ENCODE measurements at places on chromosomes 7 and 10. TPM values are rescaled to one million over a fixed set of nuclear protein-coding genes. Genes with fewer than 3 reads are reported as not detected.
A peak's percentile ranks its signal among the peaks of the same experiment; 100 is the strongest.

- no peak for DNase-seq
These were observed 28.9 kb upstream of the PCBD1 start for GRCh38 chr10:70917226-70917625.

- no peak for DNase-seq
These were observed 99.7 kb upstream of the PDCD4 start for GRCh38 chr10:110771991-110772390.

GRCh38 chr7:128407751-128408708 lies 1.8 kb downstream of the IMPDH1 start:
- peak; percentile 32 for DNase-seq

GRCh38 chr10:43821103-43821502 lies 172.4 kb upstream of the ZNF32 start:
- no peak for DNase-seq

GRCh38 chr10:3806603-3807002 lies 21.6 kb upstream of the KLF6 start:
- DNase-seq = no peak

GRCh38 chr10:44395396-44395795 lies 10.5 kb upstream of the CXCL12 start:
- DNase-seq = no peak

- no peak for DNase-seq
These were observed 47.0 kb upstream of the ELMO1 start for GRCh38 chr7:37495574-37496184.

Gene PPP1R9A
- 41.9 TPM for total RNA-seq

- no peak for DNase-seq
These were observed 183.3 kb downstream of the STK31 start for GRCh38 chr7:23893176-23893941.

- no peak for DNase-seq
These were observed 256.2 kb upstream of the ZNF32 start for GRCh38 chr10:43904844-43905243.

GRCh38 chr7:126685018-126685573 lies 567.6 kb downstream of the GRM8 start:
- DNase-seq = peak; percentile 56

Gene CCDC146
- total RNA-seq = 3.6 TPM

- DNase-seq = no peak
These were observed 115.7 kb downstream of the TPK1 start for GRCh38 chr7:144720149-144720548.

DNA sequence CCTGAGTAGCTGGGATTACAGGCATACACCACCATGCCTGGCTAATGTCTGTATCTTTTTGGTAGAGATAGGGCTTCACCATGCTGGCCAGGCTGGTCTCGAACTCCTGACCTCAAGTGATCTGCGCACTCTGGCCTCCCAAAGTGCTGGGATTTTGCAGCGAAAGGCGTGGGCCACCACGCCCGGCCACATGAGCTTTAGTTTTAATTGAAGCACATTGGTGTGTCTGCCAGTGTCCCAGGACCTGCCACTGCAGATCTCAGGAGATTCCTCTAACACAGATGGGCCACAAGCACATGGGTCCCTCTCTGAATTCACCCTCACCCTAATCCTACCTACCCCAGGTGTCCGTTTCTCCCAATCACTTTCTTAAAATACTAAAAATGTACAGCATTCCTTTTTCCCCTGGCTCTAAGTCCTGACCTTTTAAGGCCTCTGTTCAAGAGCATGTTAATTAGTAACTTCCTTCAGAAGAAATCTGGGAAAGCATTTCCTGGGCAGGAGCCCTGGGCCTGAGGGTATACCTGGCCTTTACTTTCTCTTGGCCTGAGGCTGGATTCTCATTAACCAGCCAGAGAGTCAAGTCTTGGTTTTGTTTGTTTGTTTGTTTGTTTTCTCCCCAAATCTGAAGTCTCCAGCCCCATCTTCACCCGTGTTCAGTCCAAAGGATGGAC lies 82.6 kb downstream of the PRPF18 start:
- DNase-seq = no peak

GRCh38 chr7:102258749-102259107 lies 27.9 kb upstream of the SH2B2 start:
- DNase-seq = no peak

- no peak for DNase-seq
These were observed 30.4 kb upstream of the ADD3 start for GRCh38 chr10:109977382-109977806.

Gene CHAT
- total RNA-seq = not detected

Gene HOXA10
- total RNA-seq = not detected

Gene DNAJC12
- 2.3 TPM for total RNA-seq

Gene MAT1A
- 0.91 TPM for total RNA-seq

Gene SLC39A12
- total RNA-seq = not detected

DNA sequence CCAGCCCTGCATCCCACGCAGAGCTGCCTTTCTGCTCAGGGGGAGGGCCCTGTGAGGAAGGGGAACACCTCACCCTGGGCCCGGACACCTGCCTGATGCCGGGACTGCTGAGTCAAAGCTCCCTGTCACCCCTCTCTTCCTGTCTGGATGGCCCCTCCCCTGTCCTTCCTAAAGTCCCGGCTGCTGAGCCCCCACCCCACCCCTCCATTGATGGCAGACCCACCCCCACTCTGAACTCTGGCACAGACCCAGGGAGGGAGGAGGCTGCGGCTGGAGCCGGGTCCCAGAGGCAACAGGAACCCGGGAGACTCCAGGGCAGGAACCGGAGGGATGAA lies 78.7 kb downstream of the ELFN1 start:
- DNase-seq = peak; percentile 24

Gene ACTL6B
- total RNA-seq = not detected

DNA sequence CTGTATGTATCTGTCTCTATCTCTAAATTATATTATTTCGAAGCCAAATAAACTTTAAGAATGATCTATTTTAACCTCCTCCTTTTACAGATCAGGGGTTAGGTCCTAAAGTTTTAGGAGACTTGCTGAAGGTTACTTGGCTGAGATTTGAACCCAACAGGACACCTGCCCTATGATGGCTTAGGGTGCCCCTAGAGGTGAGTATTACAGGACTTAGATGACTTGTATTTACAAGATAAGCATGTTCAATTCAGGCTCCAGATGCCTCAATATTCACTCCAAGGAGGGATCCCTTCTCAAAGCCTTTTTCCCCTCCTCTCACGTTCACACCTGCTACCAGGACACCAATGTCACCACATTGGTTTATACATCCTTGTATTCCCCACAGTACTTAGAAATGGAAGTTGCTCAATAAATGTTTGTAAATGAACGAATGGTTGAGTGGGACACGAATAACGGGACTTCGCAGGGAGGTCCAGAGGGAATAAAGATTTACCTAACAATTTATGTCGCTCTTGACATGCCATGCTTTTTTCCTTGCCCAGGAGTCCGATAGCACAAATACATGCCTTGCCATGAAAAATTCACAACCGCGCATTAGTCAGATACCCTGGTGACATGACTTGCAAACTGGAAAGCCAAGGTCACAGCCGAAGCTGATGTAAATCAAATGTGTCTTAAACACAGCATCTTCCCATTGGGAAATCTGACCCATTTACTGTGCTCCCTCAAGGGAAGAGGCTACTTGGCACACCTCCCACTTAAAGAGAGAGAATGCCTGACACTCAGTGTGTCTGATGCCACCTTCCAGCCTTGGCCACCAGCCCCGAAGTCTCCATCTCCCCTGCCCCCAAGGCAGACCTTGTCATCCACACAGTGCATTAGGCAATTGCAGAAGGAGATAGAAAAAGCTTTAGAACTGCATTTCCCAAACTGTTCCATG lies 872.2 kb upstream of the AUTS2 start:
- no peak for DNase-seq

DNA sequence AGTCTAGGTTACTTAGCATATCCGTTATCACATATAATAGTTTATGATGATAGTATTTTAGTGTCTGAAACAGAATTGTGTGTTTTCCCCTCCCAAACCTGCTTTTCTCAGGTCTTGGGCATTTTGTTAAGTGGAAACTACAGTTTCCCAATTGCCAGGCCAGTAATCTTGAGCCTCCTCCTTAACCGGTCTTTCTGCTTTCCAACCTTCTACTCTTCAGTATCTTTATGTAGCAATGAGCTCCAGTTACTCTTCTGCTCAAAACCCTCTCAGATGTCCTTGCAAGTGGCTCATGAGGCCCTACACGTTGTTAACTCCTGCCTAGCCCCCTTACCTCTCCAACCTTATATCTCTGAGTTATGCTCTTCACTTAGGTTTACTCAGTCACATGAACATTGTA lies 22.0 kb downstream of the WAC start:
- DNase-seq = no peak

DNA sequence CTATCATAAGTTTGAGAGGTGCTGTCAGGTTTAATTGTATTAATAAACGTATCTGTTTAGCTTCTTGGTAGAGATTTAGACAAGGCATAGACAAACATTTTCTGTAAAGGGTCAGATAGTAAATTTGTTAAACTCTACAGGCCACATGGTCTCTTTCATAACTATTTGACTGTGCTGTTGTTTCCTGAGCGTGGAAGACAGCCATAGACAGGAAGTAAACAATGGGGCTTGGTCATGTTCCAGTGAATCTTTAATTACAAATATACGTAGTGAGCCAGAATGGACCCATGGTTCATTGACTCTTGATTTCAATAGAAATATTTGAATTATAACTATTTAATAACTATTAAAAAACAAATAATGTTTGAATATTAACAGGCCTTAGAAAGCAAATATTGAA lies 451.1 kb downstream of the SH2D4B start:
- DNase-seq = no peak

GRCh38 chr7:76020031-76020714 lies 25.8 kb upstream of the TMEM120A start:
- DNase-seq = no peak

Gene PVRIG
- total RNA-seq = 1.5 TPM

- DNase-seq = no peak
These were observed 179.2 kb downstream of the ST7 start for GRCh38 chr7:117132321-117133120.

- DNase-seq = no peak
These were observed 105.1 kb downstream of the PIP4K2A start for GRCh38 chr10:22609251-22609650.

DNA sequence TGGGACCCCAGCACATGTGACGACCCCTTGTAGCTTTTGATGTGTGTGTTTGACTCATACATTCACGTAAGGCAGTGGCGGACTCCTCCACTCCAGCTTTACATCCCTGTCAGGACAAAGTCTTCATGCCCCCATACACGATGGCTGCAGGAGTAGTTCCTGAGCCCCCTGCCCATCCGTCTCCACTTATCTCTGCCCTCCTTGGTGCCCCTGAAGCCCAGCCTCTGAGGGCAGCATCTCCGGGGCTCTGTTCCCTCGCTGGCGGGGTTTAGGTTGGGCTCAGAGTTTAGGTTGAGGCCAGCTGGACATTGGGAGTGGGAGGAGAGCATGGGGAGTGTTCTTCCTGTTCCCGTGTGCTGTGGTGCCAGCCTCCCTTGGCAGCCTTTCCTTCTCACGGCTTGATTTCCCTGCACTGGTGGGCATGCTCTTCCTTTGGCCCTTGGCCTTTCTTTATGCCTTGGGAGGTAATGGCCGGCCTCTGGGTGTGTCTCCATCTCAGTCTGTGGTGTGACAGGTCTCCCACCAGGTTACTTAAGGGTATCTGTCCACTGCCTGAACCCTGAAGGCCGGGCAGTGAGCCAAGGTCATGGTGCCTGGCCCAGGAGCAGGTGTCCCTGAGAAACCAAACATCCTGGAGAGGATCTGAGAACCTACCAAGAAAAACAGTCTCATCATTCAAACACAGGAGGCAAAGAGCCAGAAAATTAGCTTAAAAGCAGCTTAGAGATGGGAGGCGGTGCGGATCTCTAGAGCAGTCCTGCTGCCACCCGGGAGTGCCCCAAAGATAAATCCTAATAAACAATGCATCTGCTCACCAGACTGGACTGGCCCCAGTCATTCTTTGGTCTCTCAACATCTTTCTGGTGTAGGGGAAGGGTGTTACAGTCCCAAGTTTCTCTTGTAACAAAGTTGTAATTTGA lies 85.5 kb downstream of the GLRX3 start:
- no peak for DNase-seq

DNA sequence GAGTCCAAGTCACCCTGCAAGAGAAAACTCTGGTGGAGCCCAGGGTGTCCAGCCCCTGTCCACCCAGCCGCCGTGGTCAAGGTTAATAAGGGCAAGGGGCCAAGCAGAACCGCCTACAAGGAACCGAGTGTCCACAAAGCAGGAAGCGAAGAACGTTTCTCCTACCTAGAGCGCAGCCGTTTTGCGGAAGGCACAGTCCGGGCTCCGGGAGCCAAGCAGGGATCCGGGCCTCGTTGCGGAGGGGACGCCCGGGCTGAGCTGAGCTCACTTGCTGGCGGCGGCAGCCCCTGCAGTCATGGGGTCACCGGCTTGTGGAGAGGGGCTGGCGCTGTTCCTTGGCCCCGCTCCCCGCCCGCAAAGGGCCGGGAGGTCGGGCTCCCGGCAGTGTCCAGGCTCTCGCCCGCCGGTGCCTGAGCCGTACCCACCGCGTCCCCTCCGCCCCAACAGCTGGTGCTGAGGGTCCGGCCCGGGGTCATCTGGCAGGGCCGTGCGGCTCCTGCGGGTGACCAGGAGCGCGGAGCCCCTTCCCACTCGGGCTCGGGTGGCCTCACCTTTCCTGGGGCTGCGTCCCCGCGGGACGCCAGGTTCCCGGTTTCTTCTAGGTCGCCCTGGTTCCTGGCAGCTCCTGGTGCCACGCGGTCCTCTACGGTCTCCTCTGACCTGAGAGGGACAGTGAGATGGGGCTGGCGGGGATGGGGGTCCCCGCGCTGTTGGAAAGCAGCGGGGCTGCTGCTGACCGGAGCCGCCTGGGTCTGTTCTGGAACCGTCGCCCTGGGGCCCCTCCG lies 14.0 kb upstream of the ZNF273 start:
- peak; percentile 64 for DNase-seq

GRCh38 chr10:11163780-11164550 lies 146.3 kb downstream of the CELF2 start:
- DNase-seq = no peak

Gene GPR146
- 29.5 TPM for total RNA-seq

Gene FOXP2
- total RNA-seq = 3.4 TPM

DNA sequence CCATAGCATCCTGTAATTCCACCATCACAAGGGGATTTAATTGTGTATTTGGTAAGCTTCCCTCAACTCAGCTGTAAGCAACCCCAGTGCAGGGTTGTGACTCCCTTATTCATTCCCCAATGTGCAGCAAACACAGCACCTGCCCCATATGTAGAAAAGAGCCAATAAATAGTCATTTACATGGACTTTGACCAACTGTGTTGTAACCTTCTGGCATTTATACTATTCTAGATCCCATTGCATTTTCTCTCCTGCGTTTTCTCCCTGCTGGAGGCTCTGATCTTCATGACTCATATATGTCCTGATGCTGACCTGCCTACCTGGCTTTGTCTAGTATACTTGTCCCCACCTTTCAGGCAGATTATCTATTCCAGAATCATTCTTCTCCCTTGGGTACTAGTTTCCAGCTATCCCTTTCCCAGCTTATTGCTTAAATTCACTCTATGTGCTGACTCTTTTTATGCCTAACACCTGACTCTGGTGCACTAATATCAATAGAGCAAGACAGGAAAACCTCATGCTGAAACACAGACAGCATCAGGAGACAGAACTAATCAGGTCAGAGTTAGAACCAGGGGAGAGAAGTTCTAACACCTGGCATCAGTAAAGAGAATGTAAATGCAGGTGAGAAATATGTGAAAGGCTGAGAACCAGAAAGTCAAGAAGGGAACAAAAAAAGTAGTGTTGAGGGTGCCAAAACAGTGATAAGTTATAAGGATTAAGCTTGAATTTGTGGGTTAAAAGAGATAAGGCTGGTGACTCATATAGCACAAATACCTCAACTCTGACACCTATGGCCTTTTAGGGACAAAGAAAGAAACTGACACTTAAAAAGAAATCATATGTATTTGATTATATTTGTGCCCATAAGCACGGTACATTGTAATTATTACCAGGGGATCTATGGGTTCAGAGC lies 402.7 kb downstream of the IPMK start:
- no peak for DNase-seq

- DNase-seq = no peak
These were observed 43.9 kb upstream of the OPALIN start for GRCh38 chr10:96402417-96403305.
